ENCODE measurements at places on chromosomes 1 and 21. TPM values are rescaled to one million over a fixed set of nuclear protein-coding genes. Genes with fewer than 3 reads are reported as not detected.

DNA sequence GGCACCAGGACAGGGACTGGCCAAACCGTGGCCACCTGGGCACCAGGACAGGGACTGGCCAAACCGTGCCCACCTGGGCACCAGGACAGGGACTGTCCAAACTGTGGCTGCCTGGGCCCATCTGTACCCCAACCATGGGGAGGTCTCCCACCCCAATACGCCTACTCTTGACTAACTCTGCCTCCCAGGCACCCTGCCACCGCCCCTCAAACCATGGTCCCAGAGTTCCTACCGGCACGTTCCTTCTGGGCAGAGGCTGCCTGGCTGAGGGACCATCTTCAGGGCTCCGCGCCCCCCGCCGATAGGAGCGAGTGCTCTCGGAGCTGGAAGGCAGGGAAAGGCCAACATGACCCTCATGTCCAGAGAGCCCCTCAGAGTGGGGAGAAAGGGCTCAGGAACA, 6.3 kb upstream of the TCEA3 start:
- no peak for DNase-seq

DNA sequence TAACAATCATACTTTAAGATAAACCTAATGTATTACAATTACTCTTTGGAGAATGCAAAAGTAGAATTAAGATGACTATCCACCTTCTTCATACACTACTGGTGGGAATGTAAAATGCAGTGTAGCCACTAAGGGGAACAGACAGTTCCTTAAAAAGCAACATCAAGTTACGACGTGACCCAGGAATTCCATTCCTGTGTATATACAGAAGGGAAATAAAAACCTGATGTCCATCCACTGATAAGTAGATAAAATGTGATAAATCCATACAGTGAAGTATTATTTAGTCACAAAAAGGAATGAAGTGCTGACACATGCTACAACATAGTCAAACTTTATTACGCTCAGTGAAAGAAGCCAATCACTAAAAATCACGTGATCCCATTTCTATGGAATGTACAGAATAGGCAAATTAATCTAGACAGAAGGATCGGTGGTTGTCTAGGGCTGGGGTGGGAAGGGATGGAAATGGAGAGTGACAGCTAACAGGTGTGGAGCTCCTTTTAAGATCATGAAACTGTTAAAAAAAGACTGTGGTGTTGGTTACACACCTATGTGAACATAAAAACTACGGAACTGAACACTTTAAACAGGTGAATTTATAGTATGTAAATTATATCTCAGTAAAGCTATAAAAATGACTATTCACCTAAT, 42.1 kb downstream of the NRIP1 start:
- DNase-seq: no peak

DNA sequence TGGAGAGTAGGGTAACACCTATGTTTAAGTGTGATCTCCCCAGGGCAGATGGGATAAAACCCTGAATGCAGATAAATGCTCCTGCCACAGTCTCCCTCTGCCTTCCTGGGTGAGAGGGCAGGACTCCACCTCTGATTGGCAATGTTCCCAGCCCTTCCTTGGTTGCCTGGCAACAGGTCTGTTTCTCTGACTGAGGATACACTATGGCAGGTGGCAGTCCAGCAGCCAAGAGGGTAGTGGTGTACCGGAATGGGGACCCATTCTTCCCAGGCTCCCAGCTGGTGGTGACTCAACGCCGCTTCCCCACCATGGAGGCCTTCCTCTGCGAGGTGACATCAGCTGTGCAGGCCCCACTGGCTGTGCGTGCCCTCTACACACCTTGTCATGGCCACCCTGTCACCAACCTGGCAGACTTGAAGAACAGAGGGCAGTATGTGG, at the start of gene DCDC2B:
DCDC2B (plus strand) TSS at position 199 of the 438 bp plus-strand sequence; CDS start at position 204, 5 bp downstream.
- no peak for DNase-seq

DNA sequence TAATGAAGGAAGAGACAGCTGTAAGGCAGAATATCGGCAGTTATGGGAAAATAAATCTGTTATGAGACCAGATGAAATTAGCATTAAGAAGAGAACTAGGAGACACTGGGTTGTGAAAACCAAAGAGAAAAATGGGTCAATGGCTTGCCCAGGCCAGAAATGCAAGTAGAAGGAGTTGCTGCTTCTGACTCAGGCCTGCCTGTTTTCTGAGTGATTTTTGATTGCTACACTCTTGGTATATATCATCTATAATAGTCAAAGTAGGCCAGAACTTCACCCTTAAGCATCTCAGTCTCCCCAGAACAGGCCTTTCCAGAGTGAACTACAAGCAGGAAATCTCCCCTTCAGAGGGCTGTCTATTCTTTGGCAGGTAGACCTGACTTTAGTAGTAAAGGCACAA, 107.0 kb downstream of the NRIP1 start:
- DNase-seq: no peak

DNA sequence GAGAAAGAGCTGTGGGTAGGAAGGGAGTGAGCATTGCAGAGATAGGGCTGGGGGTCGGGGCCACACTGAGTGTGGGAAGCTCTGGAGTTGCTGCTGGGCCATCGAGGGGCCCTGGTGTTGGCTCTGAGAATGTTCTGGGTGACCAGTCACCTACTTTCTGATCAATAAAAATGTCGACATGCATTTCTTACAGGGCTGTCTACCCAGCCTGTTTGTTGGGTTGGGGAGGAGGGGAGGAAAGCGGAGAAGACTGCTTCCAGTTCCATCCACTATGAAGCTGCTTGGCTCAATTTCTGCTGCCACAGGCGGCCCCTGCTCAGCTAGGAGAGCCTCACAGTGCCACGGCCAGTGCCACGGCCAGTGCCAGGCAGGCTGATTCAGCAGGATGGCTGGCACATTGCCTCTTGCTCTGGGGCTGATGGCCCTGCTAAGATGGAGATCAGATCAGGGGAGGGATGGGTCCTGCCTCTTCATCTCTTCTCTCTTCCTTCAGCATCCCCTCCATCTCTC, 3.0 kb upstream of the PADI3 start:
- no peak for DNase-seq

GRCh38 chr1:221286399-221286798, 407.2 kb downstream of the HLX start:
- DNase-seq: no peak

DNA sequence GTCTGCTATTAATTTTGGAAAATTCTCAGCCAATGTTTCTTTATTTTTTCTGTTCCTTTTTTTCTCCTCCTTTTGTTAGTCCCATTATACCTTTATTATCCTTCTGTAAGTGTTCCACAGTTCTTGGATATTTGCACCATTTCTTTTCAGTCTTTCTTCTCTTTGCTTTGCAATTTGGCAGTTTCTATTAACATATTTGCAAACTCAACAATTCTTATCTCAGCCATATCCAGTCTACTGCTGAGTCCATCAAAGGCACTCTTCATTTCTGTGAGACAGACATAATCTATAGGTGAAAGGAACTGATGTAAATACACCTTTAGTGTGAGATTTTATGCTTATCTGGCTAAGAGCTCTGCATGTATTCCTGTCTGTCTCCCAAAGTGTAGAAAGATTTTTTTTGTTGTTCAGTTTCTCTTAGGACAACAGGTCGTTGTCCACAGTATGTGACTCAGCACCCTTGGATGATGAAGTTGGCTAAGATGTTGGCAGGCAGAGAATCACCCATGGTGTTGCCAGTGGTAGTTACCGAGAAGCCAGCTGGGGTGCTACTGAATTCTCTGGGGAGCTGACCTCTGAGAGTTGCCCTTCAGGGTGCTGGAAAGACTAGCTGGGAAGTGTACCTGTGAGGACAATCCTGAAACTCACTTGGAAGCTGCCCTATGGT, 38.4 kb downstream of the LEPR start:
- DNase-seq: no peak

GRCh38 chr1:16371725-16372124, 4.7 kb downstream of the SZRD1 start:
- no peak for DNase-seq

- no peak for DNase-seq
Measured at GRCh38 chr1:81606656-81607055, 194.1 kb upstream of the ADGRL2 start.

- no peak for DNase-seq
Measured at GRCh38 chr1:169568497-169568896, 17.8 kb downstream of the F5 start.

GRCh38 chr1:193086342-193086741, 18.9 kb downstream of the GLRX2 start:
- DNase-seq: no peak

GRCh38 chr1:43687301-43688108, 19.8 kb upstream of the ST3GAL3 start:
- no peak for DNase-seq

GRCh38 chr1:200373811-200374231, 36.0 kb downstream of the ZNF281 start:
- DNase-seq: no peak

GRCh38 chr1:119711804-119712341, at the start of gene PHGDH:
Gene PHGDH, plus strand, starts transcription at chr1:119711934. Its CDS starts 89 bp downstream, at chr1:119712023.
- peak; percentile 53 for DNase-seq

GRCh38 chr1:63537940-63538339, 14.6 kb downstream of the EFCAB7 start:
- no peak for DNase-seq

DNA sequence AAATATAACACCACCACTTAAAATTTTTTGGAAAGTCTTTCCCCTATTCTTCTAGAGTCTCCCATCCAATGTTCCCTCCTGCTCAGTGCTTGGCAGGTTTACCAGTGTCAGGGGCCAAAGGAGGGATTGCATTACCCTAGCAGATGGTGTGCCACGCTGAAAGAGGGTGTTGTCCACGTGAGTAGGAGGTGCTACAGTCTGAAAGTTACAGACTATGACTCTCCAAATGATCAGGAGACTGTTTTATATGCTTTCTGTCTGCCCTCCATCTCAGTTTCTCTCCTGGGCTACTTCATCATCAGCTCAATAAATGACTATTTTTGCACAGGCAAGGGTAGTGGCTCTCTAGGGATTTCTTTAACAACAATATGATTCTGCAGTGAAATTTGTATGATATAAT, 31.3 kb upstream of the ANGPTL7 start:
- DNase-seq: no peak

- DNase-seq: no peak
Measured at GRCh38 chr1:153515504-153516394, 20.0 kb downstream of the S100A6 start.

DNA sequence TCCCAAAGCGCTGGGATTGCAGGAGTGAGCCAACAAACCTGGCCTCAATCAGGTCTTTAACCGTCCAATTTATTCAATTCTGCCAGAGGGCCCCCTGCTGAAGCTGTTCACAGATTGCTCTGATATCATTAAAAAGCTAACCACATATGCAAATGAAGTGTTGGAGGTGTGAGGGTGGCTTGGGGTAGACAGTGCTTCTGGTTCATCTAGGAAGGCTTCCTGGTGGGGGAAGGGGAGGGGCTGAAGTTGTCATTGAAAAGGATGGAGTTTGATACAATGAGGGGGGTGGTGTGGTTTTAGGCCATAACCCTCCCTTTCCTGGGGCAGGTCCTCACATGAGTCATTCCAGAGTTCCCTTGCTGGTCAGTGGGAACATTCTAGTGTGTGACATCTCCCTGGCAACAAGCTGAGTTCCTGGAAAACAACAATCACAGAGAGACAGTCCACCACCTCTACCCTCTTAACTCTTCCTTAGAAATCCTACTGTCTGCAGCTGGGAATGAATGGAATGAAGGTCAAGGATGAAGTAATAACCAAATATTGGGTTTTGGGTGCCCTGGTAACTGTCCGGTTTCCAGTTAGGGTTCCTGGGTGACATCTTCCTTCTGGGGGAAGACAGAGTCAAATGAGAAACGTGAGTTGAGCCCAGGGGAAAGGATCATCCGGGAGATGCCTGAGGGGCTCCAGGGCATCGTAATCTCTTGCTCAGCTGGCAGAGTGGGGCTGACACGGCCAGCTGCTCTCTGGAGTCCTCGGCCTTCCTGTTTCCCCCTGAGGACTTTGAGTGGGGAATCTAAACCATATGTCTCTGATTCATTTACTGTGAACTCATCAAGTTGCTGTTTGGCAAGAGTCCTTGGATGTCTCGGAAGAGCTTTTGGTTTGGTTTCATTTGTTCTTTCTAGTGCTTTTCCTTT, 32.2 kb downstream of the BATF3 start:
- DNase-seq: peak; percentile 56

GRCh38 chr1:48556186-48556850, 84.3 kb upstream of the SPATA6 start:
- DNase-seq: no peak

DNA sequence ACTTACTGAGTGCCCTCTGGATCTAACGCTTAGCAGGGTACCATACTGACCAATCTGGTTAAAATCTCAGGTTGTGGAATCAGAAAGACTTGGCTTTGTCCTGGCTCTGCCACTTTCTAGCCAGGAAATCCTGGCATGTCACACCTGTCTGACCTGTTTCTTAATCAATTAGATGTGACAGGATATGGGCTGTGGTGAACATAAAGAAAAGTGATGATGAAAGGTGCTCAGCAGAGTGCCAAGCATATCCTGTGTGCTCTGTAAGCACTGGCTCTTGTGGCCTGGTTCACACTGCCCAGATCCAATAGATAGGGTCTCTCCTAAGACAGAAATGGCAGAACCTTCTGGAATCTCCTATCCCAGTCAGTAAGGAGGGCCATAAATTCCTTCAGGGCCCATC, 53.9 kb downstream of the PHC2 start:
- no peak for DNase-seq

- no peak for DNase-seq
Measured at GRCh38 chr1:3026581-3027391, 5.5 kb downstream of the ACTRT2 start.

GRCh38 chr1:201105688-201106087, 6.5 kb downstream of the CACNA1S start:
- DNase-seq: no peak

- no peak for DNase-seq
Measured at GRCh38 chr1:29785137-29785527, 548.8 kb downstream of the PTPRU start.

DNA sequence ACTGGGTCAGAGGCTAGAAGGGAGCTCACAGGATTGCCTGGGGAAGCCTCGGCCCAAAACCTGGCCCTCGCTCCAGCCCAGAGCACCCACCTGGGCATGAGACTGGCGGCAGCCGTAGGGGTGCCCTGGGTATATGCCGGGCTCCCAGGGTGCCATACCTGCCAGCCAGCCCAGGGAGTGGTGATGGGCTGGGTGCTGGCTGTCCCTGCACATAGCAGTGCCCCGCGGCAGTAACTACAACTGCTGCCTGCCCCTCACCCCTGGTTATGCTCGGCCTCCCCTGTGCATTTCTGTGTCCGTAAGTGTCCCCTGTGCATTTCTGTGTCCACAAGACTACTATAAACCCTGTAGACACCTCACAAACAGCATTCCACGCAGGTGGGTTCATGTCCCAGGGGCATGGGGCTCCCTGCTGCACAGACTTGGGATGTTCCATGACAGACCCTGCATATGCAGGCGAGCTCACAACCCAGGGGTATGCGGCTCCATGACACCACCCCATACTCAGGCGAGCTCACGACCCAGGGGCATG, 5.8 kb upstream of the SPATC1L start:
- no peak for DNase-seq

GRCh38 chr1:116161877-116162390, 50.7 kb downstream of the MAB21L3 start:
- DNase-seq: no peak

- no peak for DNase-seq
Measured at GRCh38 chr1:197810812-197811211, 35.5 kb upstream of the DENND1B start.

GRCh38 chr1:70966018-70966638, 81.5 kb downstream of the PTGER3 start:
- no peak for DNase-seq

ST6GALNAC3 gene
- 63.8 TPM for polyA plus RNA-seq

RGSL1 gene
- not detected for polyA plus RNA-seq

AADACL4 gene
- 2.0 TPM for polyA plus RNA-seq

ATP1B1 gene
- 545 TPM for polyA plus RNA-seq

OR2L8 gene
- not detected for polyA plus RNA-seq

LEMD1 gene
- polyA plus RNA-seq: 3.3 TPM

SLC5A3 gene
- 35.4 TPM for polyA plus RNA-seq

CD1D gene
- polyA plus RNA-seq: 7.2 TPM

NIBAN1 gene
- polyA plus RNA-seq: 3.4 TPM

FCRL5 gene
- 0.09 TPM for polyA plus RNA-seq

RYR2 gene
- 1.3 TPM for polyA plus RNA-seq

UBXN11 gene
- polyA plus RNA-seq: 34.0 TPM

Data from renal cortex interstitium (tissue), 15 donors.